Right lung (tissue), 10 donors: ENCODE measurements at places on chromosomes 4 and X.

DNA sequence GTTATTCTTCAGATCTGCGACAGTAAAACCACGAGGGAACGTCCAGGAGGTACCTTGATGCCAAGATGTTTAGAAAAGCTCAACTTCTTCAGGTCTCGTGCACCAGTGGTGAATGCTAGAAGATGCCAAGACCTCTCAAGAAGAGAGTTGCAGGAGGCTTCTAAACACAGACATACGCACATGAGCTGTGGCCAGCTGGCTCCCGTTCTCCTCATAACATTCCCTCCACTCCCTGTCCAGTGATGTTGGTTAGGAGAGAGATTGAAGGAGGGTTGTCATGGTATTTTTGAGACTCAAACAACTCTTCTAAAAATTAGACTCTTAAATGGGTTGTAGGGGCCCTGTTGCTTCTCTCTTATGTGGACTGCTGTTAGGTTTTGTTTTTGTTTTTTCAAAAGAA lies 184.3 kb downstream of the QDPR start:
- no peak for DNase-seq

DNA sequence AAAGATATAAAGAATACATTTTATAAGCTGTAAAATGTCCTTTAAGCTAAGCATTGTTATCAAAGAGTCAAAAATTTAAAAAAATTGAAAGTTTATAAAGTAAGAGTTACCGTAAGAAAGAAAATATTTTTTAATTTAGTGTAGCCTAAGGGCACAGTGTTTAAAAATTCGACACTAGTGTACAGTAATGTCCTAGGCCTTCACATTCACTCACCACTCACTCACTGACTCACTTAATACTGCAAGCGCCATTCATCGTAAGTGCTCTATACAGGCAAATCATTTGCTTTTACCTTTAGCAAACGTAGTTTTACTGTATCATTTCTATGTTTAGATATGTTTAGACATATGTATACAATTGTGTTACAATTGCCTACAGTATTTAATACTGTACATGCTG lies 20.2 kb downstream of the GLRA3 start:
- DNase-seq: no peak

DNA sequence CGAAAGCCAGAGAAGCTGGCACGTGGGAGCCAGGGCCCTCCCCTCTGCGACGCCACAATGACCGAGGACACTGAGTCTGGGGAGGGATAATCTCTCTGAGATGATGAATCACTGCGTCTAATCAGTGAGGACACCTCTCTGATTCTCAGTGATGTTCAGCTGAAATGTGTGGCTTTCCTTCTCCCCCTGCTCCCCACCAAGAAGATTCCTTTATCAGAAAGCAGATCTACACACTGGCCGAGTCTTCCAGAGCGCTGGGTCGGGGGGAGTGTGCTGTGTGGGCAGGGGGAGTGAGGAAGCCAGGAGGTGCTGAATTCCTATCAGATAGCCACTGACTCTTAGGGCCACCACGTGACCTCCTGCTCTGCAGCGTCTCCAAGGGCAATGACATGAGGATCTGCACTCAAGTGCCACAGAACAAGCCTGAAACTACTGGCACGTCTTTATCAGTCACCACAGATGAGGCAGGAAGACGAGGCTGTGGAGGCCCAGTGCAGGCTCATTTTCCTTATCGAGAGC lies 89.2 kb downstream of the GATB start:
- DNase-seq: no peak

DNA sequence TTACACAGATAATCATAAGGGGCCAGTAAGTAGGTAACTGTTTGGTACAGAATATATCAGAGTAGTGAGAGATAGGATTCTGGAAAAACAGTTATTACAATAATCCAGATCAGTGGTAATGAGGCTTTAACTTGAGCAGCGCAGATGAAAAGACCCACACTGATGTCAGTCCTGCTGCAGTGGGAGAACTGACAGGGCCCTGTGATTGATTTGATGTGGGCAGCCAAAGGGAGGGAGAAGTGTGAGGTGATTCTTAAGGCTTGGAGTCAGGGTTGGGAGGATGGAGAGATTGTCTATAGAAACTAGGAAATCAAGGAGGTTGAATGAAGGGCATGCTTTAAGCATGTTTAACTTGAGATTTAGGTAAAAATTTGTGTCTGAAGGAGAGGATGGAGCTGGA lies 161.4 kb downstream of the VSIG4 start:
- DNase-seq: no peak

GRCh38 chrX:141375011-141375760 lies 132.9 kb upstream of the SPANXC start:
- peak; percentile 6 for DNase-seq

DNA sequence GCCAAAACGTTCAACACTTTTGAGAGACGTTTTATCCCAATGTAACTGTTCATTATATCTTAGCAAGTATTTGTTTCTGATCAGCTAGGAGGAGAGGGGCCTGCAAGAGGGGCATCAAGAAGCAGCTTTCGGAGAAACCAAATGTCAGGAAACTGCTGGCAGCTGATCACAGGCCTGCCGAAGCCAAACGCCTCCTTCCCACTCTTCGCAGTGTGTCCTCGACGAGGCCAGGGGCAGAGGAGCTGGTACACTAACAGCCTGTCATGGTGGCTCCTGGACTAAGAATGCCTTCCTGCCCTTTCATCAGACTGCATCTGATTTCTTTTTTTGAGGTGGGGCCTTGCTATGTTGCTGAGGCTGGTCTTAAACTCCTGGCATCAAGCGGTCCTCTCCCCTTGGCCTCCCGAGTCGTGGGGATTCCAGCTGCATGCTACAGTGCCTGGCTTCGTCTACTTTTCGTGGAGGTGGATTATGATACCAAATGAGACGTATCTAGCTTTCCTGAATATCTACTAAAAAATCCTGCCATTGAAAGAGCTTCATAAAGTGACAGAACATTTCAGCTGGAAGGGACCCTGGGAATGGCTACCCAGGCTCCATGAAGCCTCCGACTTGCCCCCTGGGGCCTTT lies 134.8 kb downstream of the AFAP1 start:
- no peak for DNase-seq

- DNase-seq: no peak
Measured at GRCh38 chr4:138021139-138021830, 220.9 kb downstream of the SLC7A11 start.

- DNase-seq: no peak
Measured at GRCh38 chr4:40600850-40601249, 28.8 kb downstream of the RBM47 start.

DNA sequence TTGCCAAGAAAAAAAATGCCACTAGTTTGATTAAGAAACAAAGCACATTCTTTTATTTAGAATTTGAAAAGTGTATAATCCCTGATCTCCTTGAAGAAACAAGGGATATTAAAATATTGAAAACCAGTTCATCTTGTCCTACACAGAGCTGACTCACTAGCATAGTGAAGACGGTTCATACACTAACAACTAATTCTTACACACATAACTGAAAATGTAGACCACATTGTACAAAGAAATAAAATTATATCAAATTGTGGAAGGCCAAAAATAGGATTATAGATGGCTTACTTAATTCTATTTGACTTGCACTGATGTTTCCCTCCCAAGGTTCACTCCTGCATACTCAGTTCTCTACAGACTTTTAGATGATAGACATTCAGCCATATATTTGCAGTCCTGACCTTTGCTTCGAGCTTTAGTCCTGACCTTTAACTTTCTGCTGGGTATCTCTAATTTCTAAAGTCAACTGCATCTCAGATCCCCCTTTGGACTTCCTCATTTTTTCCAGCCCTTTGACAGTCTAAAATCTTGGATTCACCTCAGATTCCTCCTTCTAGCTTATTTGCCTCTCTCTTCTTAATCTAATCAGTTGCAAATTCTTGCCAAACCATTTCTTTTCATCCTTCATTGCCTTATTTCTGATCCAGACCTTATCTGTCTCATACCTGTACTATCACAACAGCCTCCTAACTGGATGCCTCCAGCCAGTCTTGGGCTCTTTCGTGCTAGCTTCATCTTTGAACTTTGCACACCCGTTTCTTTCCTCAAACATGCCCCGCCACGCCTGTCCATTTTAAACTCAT lies 4.5 kb upstream of the WWC2 start:
- no peak for DNase-seq

GRCh38 chr4:185538806-185539205 lies 3.5 kb upstream of the PDLIM3 start:
- no peak for DNase-seq

DNA sequence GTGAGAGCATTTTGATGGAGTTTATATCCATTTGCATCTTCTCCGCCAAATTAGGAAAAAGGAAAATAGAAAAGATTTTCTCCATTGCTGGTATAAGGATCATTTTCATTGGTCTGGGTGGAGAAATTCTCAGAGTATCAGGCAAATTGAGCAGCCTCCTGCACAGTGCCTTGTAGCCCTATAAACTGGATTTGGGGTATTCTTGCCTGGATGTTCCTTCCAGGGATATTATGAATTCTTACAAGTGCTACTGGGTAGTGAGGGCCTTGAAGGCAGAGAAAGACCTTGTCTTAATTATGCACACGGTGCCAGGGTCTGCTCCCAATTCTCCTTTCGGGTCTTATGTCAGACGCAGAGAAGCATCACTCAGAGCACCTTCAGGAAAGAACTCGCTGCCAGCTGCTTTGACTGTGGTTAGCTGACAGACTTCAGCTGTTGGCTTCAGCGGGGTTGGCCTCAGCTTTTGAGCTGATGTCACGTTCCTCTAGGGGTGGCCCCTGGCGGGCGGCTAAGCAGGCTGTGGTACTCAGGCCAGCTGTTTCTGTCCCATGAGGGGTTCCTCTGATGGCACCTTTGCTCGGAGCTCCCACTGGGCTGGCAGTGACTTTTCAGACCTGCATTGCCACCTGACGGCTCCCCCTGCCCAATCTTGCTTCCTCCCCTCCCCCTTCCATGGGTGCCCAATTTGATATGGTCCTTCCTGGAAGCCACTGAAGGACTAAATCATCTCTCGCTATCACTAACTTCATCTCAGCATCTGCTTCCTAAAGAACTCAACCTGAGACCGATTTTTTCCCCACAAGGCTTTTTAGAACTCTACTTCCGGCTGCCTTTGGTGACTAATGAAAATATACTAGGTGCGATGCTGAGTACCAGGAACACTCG lies 519.5 kb downstream of the BCOR start:
- DNase-seq: no peak

DNA sequence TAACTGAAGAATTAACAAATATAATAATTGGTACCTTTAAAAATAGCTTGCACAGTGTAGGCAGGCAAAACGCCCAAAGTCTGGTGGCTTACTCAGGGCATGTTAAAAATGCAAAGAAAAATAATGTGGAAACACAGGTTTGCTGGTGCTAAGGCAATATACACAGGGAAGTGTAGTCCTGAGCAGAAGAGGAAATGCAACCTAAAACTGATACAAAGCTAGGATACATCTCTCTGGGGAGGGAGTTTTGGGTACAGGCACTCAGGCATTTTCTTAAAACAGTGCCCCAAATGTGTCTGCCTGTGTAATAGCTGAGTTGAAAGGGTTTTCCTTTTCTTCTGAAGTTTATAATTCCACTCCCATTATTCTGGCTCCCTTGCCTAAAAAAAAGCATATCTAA lies 47.4 kb downstream of the TMPRSS11E start:
- no peak for DNase-seq

- DNase-seq: no peak
Measured at GRCh38 chr4:102734591-102735385, 26.0 kb downstream of the MANBA start.

GRCh38 chrX:47992669-47993068 lies 11.1 kb downstream of the ZNF182 start:
- DNase-seq: no peak

- no peak for DNase-seq
Measured at GRCh38 chrX:136835761-136836160, 44.8 kb downstream of the RBMX start.

DNA sequence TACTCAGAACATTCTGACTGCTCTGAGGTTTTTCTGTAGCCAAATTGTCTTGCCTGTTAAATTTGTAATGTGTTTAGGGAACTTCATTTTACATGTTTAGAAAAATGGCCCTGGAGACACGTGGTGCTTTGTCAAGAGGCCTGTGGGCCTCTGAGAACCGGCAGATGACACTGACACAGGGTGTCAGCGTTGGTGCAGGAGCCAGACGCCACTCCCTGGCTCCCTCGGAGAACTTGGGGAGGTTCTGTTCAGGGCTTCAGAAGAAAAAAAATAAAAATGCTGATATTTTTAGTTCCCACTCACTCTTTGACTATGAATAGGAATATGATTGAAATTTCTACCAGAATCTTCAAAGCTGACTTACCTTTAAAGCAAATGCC lies 190.9 kb upstream of the GATB start:
- DNase-seq: no peak

- DNase-seq: no peak
Measured at GRCh38 chr4:80143307-80143679, 54.0 kb upstream of the PRDM8 start.

DNA sequence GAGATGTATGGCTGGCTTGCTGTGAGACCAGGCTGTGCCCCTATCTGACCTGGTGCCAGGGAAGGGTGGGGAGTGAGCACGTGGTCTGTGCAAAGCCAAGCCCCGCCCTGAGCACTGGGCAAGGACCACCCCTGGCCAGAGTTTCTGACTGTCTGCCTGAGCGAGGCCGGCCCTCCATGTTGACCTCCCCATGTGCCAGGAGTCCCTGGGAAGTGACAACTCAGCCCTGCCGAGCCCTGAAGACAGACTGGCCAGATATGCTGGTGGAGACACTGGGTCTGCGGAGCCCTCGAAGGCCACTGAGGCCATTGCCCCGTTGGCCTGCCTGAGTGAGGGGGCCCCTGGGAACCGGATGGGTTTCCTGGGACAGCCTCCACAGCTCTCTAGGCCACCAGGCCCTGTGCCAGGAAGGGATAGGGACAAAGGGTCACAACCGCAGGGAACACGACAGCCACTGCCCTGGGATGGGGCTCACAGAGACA lies 7.1 kb upstream of the BGN start:
- no peak for DNase-seq

- no peak for DNase-seq
Measured at GRCh38 chr4:138249132-138249531, 7.0 kb upstream of the SLC7A11 start.

GRCh38 chr4:140308366-140309123 lies 64.9 kb upstream of the SCOC start:
- peak; percentile 17 for DNase-seq

- no peak for DNase-seq
Measured at GRCh38 chr4:57905965-57906364, 795.8 kb upstream of the IGFBP7 start.

GRCh38 chr4:83852085-83852451 lies 316.2 kb downstream of the GPAT3 start:
- DNase-seq: no peak

GRCh38 chr4:149328161-149328560 lies 487.5 kb downstream of the IQCM start:
- DNase-seq: no peak
